ENCODE measurements at places on chromosomes 12 and 14.
A peak's percentile ranks its signal among the peaks of the same experiment; 100 is the strongest.

DNA sequence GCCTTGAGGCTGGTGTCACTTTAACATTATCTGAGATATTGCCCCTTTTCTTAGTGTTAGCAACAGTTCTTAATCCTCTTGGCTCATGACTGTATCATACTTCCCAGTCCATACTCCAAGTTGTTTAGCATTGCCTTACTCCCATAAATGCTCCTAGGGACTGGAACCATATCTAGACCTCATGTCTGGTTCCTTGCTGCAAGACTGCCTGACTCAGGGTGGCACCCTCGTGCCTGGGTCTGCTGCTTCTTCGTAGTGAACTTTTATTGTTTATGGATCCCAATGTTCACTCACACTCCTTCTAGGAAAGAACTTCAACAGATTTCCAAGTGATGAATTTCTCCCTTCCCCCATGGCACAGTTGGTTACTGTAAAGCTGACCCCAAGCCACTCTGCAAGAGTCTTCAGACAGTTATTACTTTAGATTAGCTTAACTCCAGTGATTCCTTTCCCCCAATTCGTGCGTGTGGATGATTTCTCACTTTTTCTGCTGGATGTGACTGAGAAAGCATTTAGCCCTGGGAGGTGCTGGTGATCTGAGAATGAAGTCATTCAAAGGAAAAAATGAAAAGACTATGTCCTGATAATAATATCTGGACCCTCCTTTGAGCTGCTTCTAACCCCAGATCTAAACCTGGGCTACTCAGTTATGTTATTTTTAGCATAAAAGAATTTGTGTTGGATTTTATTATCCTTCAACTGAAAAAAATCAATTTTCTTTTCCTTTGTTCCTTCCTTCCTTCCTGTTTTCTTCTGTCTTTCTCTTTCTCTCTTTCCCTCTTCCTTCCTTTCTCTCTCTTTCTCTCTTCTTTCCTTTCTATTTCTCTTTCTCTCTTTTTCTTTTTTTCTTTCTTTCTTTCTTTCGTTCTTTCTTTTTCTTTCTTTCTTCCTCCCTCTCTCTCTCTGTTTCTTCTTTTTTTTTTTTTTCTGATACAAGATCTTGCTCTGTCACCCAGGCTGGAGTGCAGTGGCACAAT is 47.5 kb upstream of the PPP1R12A start:
- no peak for DNase-seq

GRCh38 chr12:76680940-76681339 is 83.0 kb upstream of the ZDHHC17 start:
- no peak for DNase-seq

GRCh38 chr12:96177013-96177412 is 17.2 kb upstream of the ELK3 start:
- peak; percentile 47 for DNase-seq

GRCh38 chr12:85559536-85559935 is 276.7 kb downstream of the RASSF9 start:
- no peak for DNase-seq

DNA sequence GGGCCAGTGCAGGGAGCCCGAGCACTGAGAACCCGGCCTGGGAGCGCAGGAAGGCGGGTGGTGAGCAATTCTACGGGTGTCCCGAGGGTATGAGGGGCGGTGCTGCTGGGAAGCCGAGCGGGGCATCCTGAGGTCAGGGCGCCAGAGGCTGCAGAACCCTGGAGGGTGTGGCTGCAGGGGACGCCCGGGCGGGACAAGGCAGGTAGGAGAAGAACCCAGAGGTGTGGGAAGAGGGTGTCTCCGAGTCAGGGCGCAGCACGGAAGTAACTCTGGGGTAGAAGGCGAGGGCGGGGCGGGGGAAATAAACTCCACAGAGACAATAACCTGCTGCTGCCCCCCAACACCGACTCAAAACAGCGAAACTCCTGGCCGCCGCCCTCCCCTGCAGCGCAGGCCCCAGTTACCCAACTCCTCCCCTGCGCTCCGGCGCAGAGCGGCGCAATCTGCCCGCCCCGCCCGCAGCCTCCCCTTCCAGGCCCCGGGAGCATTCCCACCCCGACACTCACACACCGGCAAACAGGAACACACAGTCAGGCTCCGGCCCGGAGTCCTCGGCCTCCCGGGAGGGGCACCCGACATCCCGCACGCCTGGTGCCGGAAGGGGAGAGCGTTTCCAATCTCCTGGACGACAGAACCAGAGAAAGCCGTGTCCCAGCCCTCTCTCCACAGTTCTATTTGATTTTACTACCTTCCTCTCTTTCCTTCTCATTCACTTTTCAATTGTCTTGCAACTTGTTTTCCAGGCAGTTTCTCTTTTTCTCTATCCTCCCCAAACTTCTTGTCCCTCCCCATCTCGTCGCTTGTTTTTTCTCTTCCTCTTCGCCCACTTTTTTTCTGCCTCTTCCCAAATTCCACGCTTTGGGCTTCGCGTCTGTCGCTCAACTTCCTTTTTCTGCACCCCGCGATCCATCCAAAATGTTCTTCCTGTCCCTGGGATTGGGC is 2.4 kb downstream of the HRK start:
- no peak for DNase-seq

GRCh38 chr12:91335699-91336098 is 153.1 kb upstream of the DCN start:
- DNase-seq, result no peak

DNA sequence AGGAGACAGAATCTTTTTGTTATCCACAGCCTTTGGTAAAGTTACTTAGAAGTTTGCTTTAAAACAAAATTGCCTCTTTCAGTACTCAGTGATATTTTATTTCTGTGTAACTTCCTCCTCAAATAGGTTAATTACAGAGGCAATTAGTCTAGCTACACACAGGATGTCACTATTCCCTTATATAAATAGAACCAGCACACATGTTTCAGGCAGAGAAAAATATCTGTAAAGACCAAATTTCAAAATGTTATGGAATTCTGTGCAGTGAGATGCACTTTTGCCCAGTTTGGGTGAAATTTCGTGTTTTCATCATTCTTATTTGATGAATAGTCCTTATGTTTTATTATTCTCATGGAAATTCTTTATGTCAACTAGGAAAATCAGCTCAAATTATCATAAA is 410.6 kb upstream of the SOX5 start:
- no peak for DNase-seq

- DNase-seq, result no peak
Measured at GRCh38 chr12:50960130-50960529, 7.8 kb downstream of the HIGD1C start.

GRCh38 chr14:89626233-89626806 is 209.3 kb upstream of the FOXN3 start:
- no peak for DNase-seq

DNA sequence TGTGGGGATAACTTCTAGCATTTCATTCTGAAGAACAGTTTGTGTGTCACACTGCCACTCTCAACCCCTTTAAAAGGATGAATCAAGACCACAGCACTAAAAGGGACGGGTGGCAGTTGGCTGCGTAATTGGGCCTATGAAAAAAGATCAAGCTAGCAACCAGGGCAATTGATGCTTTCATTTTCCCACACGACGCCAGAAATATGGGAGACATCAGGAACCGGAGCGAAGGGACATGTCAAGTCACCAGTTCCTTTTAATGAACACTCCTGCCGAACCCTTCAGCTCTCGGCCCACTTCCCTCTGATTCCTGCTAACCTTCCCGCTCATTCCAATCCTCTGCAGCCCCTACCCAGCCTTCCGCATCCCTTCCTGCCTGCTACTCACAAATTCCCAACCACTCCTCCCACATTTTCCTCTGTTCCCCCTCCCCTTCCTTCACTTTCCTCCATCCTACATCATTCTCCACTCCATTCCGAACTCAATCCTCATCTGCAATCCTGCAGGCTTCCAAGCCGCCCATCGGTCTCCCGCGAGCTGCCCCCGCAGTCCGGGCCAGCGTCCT is 753 bp downstream of the CSRNP2 start:
- DNase-seq, result no peak

GRCh38 chr14:54658836-54659235 is 91.9 kb downstream of the SAMD4A start:
- no peak for DNase-seq

DNA sequence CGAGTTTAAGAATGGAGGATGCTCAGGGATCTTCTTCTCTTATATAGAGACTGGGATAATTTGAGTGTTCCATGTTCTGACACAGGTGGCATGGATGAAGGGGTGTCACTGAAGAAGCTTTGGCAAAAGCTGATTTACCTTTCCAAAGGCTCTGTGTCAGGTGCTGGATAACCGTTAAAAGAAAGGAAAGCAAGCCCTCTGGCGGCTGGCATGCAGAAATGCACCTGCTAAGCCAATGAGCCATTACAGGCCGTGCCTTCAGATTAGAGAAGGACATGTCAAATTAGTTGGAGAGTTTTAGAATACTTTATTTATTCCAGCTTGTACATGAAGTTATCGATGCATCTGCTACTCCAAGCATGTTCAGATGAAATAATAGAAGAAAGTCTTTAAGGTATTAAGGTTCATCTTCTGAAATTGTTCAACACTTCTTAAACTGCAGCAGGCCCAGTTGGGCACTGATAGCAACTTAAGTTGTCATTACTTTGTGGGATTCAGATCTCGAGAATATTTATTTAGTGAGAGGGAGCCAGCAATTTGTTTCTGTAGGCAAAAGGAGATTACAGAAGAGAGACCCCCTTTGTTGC is 678.2 kb downstream of the NRXN3 start:
- no peak for DNase-seq

GRCh38 chr12:20140751-20141150 is 227.6 kb upstream of the PDE3A start:
- DNase-seq, result no peak
